ENCODE measurements at places on chromosomes 6 and 20. TPM values are rescaled to one million over a fixed set of nuclear protein-coding genes. Genes with fewer than 3 reads are reported as not detected.
A peak's percentile ranks its signal among the peaks of the same experiment; 100 is the strongest.

GRCh38 chr20:48594533-48594932 lies 233.3 kb downstream of the PREX1 start:
- no peak for DNase-seq
- H3K27ac ChIP-seq: no peak overlapping the region
- no peaks in the 10 kb centered on the region for H3K4me1 ChIP-seq
- no peaks in the 10 kb centered on the region for H3K36me3 ChIP-seq

- H3K27me3 ChIP-seq: no peaks in the 10 kb centered on the region
- DNase-seq: no peak
- no peak overlapping the region for H3K4me3 ChIP-seq
- H3K36me3 ChIP-seq: no peaks in the 10 kb centered on the region
- no peak overlapping the region for H3K27ac ChIP-seq
These were observed 147.5 kb downstream of the PHF3 start for GRCh38 chr6:63783096-63783495.

DNA sequence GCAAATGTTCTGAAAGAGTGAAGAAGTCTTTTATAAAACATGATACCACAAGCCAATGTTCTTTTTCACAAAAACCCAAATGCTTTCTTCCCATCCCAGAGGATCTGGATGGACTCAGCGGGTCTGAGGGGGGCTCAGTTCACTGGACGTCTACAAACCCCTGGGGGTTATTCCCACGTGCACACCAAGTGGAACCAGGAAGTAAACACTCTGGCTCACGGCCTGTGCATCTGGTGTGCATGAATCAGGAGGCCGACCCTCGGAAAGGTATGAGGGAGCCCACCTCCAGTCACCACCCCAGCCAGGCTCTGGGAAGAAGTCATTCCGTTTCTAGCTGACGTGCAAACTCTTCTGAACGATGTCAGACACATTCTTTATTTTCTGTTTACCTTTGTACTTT lies 252.2 kb downstream of the DLL1 start:
- H3K27me3 ChIP-seq: no peaks in the 10 kb centered on the region
- H3K27ac ChIP-seq: no peak overlapping the region
- H3K4me1 ChIP-seq: no peaks in the 10 kb centered on the region
- DNase-seq: no peak
- no peak overlapping the region for H3K4me3 ChIP-seq
- H3K36me3 ChIP-seq: no peaks in the 10 kb centered on the region

- H3K4me1 ChIP-seq: peaks cover 13% of the 10 kb centered on the region
- peak overlapping the region; percentile 88 for H3K4me3 ChIP-seq
- no peaks in the 10 kb centered on the region for H3K27me3 ChIP-seq
- peak overlapping the region; percentile 84 for H3K27ac ChIP-seq
- DNase-seq: no peak
These were observed 656 bp downstream of the RTEL1 start for GRCh38 chr20:63658749-63659187.

DNA sequence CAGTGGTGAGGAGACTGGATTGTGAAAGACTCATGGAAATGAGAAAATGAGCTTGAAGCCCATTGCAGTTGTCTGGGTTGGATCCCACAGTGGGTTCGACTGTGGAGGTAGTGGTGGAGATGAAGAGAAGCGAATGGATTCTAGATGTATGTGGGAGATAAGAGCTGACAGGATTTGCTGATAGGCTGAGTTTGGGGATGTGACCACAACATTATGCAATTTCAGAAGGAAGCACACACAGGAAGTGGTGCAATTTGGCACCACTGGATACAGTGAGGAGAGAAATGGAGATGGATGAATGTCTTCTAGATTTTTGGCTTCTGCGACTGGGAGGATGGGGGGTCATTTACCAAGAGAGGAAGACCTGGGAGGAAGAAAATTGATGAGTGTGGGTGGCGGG lies 64.4 kb upstream of the MAFB start:
- no peak for DNase-seq
- no peaks in the 10 kb centered on the region for H3K36me3 ChIP-seq
- no peaks in the 10 kb centered on the region for H3K27me3 ChIP-seq
- H3K4me3 ChIP-seq: no peak overlapping the region

GRCh38 chr6:10837622-10837994 lies 731 bp downstream of the MAK start:
- H3K4me3 ChIP-seq: peak overlapping the region; percentile 78
- no peaks in the 10 kb centered on the region for H3K27me3 ChIP-seq
- no peak overlapping the region for H3K27ac ChIP-seq
- no peak for DNase-seq
- H3K4me1 ChIP-seq: no peaks in the 10 kb centered on the region

Gene GGTLC1
- total RNA-seq: not detected

Gene FAXC
- 0.81 TPM for total RNA-seq

Gene PDE10A
- 7.0 TPM for total RNA-seq

Data from thoracic aorta (tissue), 2 donors.